ENCODE measurements at places on chromosomes 16 and 17. TPM values are rescaled to one million over a fixed set of nuclear protein-coding genes. Genes with fewer than 3 reads are reported as not detected.

The ATP1B2 gene
- total RNA-seq, result 35.9 TPM

The PLCG2 gene
- total RNA-seq, result 7.0 TPM

The OR1F1 gene
- total RNA-seq, result 0.44 TPM

The MT4 gene
- not detected for total RNA-seq

The PIRT gene
- not detected for total RNA-seq

The HAS3 gene
- 56.0 TPM for total RNA-seq

GRCh38 chr16:5678371-5678770 lies 580.8 kb upstream of the EEF2KMT start:
- DNase-seq, result no peak

GRCh38 chr17:29753845-29754439 lies 131.2 kb upstream of the CORO6 start:
- no peak for DNase-seq

- no peak for DNase-seq
Measured at GRCh38 chr16:20884240-20884556, 16.0 kb downstream of the DCUN1D3 start.

DNA sequence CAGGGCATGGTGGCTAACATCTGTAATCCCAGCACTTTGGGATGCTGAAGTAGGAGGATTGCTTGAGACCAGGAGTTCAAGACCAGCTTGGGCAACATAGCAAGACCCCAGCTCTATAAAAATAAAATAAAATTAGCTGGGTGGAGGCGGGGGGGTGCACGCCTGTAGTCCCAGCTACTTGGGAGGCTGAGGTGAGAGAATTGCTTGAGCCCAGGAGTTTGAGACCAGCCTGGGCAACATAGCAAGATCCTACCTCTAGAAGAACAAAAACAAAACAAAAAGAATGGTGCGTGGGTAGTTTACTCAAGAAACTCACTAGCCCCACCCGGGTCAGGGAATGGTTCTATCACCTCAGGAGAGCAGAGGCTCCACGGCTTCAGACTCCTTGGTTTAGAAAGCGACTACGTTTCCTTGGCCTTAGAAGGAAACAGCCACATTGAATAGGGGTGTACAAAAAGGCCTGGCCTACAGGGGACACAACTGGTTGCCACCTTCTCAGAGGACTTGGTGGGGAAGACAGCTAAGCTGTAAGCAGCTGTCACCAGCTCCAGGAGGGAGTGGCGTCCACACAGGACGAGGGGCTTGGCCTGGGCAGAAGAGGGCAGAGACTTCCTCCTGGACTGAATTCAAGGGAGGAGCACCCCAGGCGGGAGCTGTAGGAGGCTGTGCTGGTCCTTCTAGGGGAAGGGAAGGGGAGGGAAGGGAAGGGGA lies 716 bp downstream of the TK1 start:
- no peak for DNase-seq

- DNase-seq, result no peak
Measured at GRCh38 chr16:81841722-81842121, 62.6 kb downstream of the PLCG2 start.

GRCh38 chr17:19670908-19671307 lies 22.4 kb downstream of the ALDH3A2 start:
- no peak for DNase-seq

DNA sequence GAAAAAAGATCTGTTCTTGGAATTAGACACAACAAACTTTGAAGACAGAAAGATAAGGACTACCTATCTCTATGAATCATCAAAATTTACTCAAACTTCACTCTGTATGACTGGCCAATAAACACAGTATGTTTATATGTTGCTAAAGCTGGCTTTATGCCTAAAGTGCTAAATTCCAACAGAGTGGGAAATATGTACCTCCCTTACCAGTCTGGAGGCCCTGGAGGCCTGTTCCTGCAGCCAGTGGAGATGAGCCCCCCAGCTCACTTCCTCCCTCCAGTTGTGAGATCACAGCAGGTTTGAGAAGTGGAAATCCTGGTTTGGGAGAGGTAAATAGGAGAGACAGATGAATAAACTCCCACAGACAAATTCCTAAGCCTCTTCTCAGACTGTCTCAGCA lies 9.0 kb downstream of the ZNF23 start:
- DNase-seq, result no peak

Data from WTC11 (cell line).